RCC 7860 (cell line): ENCODE measurements at places on chromosomes 3 and 15.
A peak's percentile ranks its signal among the peaks of the same experiment; 100 is the strongest.

- DNase-seq, result peak; percentile 51
Observed at GRCh38 chr3:127544192-127544802, 46.2 kb downstream of the TPRA1 start.

DNA sequence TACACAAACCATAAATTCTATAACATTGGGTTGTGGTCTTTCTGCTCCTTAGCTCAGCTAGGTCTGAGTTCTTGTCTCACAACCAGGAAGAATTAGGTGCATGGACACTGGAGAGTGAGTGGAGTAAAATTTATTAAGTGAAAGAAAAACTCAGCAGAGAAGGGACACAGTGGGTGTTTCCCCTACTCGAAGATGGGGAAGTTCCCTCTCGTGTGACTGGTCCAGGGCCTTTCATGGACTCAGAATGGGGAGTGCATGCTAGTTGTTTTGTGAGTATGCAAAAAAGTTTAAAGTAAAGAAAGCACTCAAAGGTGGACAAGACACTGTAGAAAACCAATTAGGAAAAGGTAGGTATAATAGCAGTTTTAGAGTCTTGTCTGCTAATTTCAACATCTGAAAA lies 215.5 kb upstream of the RORA start:
- DNase-seq, result no peak

GRCh38 chr3:149401212-149401925 lies 23.9 kb upstream of the TM4SF1 start:
- no peak for DNase-seq

- no peak for DNase-seq
Observed at GRCh38 chr3:108088146-108088545, 2.7 kb downstream of the CD47 start.

- DNase-seq, result no peak
Observed at GRCh38 chr3:184380185-184380626, 352 bp downstream of the CHRD start.

GRCh38 chr3:60759439-60759838 lies 491.8 kb downstream of the FHIT start:
- no peak for DNase-seq

DNA sequence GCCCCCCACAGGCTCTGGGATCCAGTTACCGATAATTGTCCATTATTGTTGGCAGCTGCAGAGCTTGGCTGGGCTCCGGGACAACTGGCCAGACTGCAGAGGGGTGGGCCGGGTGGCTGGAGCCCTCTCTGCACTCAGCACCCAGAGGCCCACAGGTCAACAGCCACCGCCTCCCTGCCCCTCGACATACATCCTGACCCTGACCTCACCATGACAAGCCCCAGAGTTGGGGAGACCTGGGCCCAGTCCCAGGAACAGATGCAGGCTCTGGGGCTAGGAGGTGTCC lies 22.4 kb downstream of the PTH1R start:
- no peak for DNase-seq

GRCh38 chr15:63223463-63223862 lies 34.1 kb downstream of the RAB8B start:
- no peak for DNase-seq

DNA sequence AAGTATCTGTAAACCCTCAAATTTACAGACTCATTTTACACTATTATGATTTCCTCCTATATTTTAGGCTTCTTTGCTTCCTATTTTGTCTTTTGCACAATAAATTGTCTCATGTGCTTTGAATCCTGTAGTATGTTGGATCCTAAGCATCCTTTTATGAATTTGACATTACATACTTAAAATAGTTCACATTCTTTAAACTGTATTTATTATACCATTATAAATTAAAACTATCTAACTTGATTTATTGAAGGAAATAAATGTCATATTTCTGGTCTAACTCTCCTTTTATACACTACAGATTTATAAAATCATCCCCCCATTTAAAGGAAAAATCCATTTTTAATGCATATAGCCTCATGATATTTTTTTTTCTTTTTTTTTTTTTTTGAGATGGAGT lies 32.6 kb downstream of the EHHADH start:
- no peak for DNase-seq

- no peak for DNase-seq
Observed at GRCh38 chr3:105956306-105956705, 87.5 kb upstream of the CBLB start.

- DNase-seq, result no peak
Observed at GRCh38 chr3:171339598-171339997, 120.6 kb downstream of the TNIK start.

GRCh38 chr3:71710906-71711494 lies 14.2 kb downstream of the EIF4E3 start:
- DNase-seq, result peak; percentile 42

DNA sequence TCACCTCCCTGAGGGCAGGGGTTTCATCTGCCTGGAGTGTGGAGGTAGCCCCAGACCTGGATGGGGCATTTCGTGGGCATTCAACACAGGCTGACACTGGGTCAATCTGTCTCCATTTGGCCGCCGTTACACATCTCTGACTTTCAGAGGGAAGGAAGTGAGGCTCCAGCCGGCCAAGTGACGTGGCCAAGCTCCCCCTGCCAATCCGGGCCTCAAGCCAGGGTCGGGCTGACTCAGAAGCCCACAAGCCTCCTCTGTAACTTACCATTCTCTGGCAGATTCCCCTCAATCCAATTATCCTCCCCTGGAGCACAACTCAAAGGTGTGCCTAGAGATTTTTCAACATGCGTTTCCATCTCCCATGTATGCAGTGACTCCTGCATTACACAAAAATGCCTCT lies 227.6 kb downstream of the KLF13 start:
- no peak for DNase-seq

- DNase-seq, result no peak
Observed at GRCh38 chr15:31255176-31255510, 71.5 kb upstream of the KLF13 start.

GRCh38 chr15:52567871-52568600 lies 794 bp downstream of the ARPP19 start:
- DNase-seq, result peak; percentile 40

DNA sequence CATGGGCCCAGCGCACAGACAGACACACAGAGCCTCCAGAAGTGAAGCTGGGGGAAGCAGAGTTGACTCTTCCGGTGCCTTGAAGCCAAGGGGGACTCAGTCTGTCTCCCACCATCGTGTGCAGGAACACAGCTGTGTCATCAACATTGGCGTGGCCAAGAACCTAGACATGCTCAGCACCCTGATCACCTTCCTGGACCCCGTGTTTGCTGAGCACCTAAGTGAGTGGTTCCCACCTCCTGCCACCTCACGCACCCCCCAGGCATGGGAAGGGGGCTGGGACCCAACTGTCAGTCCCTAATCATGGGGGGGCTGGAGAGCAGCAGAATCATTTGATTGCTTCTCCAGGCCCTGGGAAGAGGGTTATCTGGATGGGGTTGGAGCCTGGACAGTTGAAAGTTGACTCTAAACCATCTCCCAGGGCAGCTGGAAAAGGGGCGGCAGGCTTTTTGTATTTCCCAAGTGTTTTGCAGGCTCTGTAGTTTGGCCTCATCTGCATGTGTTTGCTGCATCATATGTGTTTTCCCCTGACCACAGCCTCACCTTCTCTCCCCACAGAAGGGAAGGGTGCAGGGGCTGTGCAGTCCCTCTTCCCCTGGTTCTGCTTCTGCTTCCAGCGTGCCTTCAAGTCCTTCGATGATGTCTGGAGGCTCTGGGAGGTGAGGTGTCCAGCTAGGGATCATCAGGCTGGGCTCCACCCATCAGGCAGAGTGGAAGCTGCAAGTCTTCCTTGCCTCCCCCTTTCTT lies 12.8 kb downstream of the TBC1D21 start:
- no peak for DNase-seq

DNA sequence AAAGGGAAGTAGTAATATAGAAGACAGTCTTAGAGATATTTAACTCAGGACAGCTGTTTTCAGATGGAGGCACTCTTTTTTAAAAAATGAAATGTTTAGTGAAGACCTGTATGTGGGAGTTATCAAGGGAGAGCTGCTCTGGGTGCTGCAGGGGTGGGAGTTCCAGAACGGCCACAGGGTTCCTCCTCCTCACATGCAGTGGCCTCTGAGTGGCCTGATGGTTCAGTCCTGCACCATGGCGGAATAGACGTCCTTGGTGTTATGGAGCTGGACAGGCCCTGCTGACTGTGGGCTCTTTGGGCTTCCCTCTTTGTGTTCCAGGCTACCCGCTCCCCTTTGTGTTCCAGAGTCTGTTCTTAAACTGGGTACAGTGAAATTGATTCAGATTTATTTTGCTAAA lies 126.1 kb downstream of the CHST2 start:
- DNase-seq, result no peak

GRCh38 chr3:33437556-33438283 lies 2.5 kb downstream of the UBP1 start:
- DNase-seq, result no peak
